Non-pigmented ciliary epithelial cell (primary cell): ENCODE measurements at places on chromosomes 11 and 22.

GRCh38 chr22:29784451-29785361 lies 17.5 kb downstream of the UQCR10 start:
- no peak for DNase-seq

- no peak for DNase-seq
Measured at GRCh38 chr11:96744697-96745096, 354.9 kb downstream of the JRKL start.

- DNase-seq: no peak
Measured at GRCh38 chr11:80727315-80727714, 1286.5 kb upstream of the TENM4 start.

GRCh38 chr11:78957476-78958245 lies 383.0 kb upstream of the NARS2 start:
- DNase-seq: no peak

DNA sequence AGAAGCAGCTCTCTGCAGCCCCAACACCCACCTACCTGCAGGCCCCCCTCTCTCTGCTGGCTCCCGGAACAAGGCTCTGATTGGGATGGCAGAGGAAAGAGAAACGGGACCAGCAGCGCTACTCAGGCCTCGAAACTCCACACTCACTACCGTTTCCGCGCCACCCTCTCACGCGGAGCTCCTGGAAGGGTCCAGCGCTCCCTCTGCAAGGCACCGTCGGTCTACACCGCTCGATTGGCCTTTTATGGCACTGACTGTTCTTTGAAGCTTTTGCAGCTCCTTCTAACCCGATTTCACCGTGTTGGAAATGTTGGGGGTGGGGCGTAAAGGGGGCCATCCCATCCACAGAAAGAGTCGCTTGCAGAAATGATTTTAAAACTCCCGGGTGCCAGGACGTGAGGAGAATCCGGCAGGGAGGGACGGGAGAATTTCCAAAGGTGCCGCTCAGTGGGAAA lies 323 bp upstream of the PANX1 start:
- DNase-seq: no peak

- DNase-seq: no peak
Measured at GRCh38 chr11:103542851-103543250, 433.6 kb downstream of the DYNC2H1 start.

DNA sequence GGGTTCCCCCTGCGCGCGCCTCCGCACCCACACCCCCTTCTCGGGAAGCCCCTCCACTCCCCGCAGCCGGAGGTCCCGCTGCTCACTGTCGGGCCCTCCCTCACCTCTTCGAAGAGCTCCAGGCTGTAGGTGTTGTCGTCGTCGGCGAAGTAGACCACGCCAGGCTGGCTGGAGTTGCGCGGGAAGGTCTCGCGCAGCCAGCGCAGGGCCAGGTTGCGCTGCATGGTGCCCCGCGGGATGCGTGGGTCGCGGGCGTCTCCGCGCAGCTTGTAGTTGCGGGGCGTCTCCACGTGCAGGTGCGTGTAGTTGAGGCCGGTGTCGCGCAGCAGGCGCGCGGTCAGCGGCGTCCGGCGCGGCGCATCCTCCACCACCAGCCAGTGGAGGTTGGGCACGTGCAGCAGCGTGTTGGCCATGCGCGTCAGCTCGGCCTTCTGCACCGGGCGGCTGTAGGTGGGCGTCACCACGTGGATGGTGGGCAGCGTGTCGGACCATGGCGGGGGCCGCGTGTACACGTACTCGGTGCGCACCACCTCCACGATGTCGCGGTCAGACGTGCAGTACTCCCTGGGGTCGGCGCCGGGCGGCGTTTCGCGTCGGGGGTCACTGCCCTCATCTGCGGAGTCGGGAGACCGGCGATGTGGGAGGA lies 28.3 kb downstream of the B3GAT1 start:
- DNase-seq: no peak

DNA sequence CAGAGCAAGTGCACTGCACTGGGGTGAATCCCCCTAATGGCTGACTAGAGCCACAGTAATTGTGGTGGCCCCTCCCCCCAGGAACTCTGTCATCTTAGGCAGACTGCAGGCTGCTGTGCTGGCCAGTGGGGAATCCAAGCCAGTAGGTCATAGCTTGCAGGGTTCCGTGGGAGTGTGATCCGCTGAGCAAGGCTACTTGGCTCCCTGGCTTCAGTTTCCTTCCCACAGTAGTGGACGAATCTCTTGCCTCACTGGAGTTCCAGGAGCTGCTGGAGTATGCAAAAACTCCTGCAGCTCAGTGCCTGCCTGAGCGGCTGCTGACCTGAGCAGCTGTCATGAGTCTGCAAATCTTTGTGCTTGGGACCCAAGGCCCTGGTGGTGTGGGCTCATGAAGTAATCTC lies 13.2 kb downstream of the OOSP3 start:
- DNase-seq: no peak

GRCh38 chr11:79074547-79074946 lies 366.3 kb downstream of the TENM4 start:
- no peak for DNase-seq

DNA sequence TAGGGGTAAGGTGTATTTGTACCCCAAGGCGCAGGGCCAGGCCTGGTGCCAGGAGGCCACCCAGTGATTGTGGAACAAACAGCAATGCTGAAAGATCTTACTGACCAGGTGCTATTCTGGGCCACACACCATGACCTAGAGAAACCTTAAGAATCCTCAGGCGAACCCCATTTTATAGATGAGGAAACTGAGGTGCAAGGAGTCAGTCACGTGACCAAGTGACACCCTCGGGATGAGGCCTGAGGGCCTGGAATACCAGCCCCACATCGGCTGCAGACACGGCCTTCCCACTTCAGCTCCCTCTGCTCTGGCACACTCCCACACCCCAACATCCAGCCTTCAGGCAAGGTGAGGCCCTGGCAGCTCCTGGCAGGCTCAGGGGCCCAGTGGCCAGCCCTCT lies 13.1 kb downstream of the CABP7 start:
- DNase-seq: no peak

GRCh38 chr11:58998480-58999290 lies 59.4 kb downstream of the GLYATL1 start:
- no peak for DNase-seq

DNA sequence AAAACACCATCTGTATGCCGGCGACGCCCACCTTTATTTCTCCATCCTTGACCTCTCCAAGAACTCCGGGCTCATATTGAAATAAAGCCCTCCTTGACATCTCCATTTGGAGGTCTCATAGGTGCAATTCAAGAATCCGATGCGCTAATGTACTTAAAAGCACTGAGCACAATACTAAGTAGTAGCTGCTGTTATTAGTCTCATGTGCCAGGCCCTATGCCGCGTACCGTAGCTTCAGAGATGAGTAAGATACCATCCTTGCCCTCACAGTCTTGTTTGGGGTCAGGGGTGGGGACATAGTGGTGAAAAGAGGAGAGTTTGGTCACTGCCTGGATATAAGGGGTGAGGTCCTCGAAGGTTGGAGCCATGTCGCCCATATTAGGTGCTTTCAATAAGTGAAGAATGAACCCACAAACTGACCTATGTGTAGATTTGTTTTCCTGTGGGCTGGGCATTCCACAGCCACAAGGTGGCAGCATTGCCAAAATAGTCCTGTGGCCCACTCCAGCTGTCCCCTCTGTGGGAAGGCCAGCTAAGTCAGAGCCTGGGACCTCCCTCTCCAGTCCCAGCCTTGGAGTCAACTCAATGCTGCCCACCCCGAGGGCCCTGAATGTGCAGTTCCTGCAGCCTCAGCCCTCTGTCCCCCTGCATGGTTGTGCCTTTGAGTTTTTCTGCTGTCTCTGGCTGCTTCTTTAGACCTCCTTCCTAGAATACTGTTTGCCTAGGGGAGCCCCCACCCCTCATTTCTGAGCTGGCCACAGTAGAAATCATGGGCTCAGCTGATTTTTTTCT lies 6.5 kb downstream of the DCPS start:
- DNase-seq: no peak

- no peak for DNase-seq
Measured at GRCh38 chr11:10573556-10573955, 5.1 kb upstream of the LYVE1 start.

GRCh38 chr11:68392822-68393221 lies 67.7 kb upstream of the PPP6R3 start:
- no peak for DNase-seq

DNA sequence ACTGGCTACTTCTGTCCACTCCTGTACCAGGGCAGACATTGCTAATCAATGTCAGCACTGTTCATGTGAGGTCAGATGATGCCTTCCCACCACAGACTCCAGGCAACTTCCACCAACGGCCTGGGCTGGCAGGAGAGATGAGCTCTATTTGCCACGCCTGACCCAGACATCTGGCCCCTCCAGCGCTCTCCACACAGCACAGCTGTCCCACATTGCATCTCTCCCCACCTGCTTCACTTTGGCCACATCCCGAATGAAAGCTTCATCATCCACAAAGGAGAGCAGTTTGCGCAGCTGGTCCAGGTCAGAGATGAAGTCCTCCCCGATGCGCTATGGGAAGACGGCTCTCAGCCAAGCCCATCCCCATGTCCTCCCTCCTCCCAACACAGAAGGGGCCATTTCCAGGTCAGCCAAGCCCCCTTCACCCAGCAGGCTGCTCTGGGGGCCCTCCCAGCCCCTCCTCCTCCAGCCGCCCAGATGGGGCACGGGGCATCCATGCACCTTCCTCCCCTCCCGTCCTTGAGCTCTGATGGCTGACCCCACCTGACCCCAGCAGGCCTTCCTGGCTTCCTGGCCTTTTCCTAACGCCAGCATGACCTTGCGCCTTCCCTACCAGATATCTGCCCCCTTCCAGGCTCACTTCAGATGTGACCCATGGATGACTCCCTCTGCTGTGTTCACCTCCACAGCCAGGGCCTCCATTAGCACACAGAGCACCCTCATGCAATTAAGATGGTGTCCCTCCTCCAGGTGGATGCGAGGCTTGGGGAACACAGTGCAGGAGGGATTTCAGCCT lies 7.4 kb downstream of the PYGM start:
- DNase-seq: no peak

- no peak for DNase-seq
Measured at GRCh38 chr11:8156877-8157276, 11.9 kb downstream of the RIC3 start.

- DNase-seq: no peak
Measured at GRCh38 chr22:44317123-44317444, 4.3 kb upstream of the SHISAL1 start.

DNA sequence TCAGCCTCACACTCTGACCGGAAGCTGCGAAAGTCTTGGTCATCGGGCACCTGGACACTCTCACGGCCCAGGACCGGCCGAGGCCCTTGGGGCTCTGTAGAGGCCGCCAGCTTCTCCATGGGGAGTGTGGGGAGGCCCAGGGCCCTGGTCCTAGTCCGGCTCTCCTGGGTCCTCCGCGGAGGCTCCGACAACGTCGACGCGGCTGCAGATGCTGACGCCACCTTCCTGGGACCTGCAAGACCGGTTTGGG lies 12.9 kb downstream of the STARD10 start:
- DNase-seq: no peak

- no peak for DNase-seq
Measured at GRCh38 chr11:35619855-35620640, 1.8 kb downstream of the FJX1 start.

GRCh38 chr11:65958291-65958690 lies 3.2 kb upstream of the SART1 start:
- no peak for DNase-seq

DNA sequence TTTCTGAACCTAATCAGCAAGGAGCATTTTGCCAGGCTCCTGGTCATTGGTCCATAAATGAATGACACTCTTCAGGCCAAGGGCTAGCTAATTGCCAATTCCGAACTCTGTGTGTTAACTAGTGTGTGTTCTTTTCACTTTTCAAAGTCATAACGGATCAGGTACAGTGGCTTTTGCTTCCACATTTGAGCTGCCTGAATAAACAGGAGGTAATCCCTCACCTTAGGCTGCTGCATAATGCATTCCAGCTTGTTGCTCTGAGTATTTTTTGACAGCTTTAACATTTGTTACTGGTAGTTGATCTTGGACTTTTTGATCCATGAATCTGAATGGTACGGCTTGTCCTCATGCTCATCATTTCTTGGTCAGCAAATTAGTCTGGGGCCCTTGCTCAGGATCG lies 485.1 kb downstream of the CNTN5 start:
- no peak for DNase-seq

- DNase-seq: no peak
Measured at GRCh38 chr22:43855431-43855830, 6.9 kb downstream of the SULT4A1 start.

- no peak for DNase-seq
Measured at GRCh38 chr11:104130161-104130560, 33.8 kb downstream of the PDGFD start.

DNA sequence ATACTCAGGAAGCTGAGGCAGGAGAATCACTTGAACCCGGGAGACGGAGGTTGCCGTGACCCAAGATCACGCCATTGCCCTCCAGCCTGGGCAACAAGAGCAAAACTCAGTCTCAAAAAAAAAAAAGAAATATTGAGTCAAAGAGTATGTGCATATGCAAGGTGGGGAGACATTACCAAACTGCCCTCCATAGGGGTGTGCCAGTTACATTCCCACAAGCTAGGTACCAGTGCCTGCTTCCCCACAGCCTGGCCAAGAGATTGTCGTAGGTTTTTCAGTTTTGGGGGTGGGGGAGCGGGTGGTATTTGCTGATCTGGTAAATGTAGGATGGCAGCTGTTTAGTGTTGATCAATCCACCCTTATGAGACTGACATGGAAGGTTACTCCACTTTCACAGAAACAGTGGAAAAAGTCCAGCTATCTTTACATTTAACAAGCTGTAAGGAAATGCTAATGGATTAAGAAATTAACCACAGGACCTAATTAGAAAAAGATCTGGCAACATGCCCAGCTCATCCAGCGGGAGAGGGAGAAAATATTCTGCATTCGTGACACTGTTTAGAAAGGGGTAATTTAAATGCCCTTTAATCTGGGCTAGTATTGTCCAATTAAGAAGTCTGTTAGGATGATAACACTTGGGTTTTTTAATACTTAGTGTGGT lies 89.4 kb downstream of the PACS1 start:
- DNase-seq: no peak

DNA sequence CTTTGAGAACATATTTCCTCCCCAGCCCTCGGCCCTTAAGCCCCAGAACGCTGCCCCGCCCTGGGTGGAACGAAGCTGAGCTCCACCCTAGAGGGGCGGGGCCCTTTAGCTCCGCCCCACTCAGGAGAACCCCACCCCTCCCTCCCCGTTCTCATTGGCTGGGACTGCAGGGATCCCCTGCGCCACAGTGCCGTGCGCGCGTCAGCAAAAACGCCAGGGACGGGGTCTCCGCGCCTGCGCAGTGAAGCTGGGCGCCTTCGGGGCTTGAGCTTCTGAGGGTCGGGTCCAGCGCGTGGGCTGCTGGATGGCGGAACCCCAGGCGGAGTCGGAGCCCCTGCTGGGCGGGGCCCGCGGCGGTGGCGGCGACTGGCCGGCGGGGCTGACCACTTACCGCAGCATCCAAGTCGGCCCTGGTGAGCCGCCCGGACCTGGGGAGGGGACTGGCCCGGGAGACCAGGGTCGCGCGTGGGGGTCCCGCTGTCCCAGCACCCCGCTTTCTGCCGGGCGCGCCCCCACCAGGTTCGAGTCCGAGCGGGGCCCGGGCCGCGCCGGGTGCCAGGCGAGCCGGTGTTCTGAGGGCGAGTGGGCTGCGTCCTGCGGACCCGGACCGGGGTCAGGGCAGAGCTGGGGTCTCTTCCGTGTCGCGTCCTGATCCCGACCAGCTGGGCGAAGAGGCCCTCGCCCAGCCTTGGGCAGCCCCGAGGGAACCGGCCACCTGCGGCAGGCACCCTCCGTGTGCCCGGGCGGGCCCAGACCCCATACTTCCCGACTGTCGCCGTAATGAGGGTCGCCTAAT lies at the start of gene TPCN2:
Gene TPCN2, plus strand, starts transcription at position 239 of the 796 bp plus-strand sequence. Its CDS starts 66 bp downstream, at position 305.
- DNase-seq: peak; percentile 70
